ENCODE measurements at places on chromosomes 12 and 14.

GRCh38 chr12:25781232-25781631, 177.2 kb upstream of the RASSF8 start:
- no peak for DNase-seq

DNA sequence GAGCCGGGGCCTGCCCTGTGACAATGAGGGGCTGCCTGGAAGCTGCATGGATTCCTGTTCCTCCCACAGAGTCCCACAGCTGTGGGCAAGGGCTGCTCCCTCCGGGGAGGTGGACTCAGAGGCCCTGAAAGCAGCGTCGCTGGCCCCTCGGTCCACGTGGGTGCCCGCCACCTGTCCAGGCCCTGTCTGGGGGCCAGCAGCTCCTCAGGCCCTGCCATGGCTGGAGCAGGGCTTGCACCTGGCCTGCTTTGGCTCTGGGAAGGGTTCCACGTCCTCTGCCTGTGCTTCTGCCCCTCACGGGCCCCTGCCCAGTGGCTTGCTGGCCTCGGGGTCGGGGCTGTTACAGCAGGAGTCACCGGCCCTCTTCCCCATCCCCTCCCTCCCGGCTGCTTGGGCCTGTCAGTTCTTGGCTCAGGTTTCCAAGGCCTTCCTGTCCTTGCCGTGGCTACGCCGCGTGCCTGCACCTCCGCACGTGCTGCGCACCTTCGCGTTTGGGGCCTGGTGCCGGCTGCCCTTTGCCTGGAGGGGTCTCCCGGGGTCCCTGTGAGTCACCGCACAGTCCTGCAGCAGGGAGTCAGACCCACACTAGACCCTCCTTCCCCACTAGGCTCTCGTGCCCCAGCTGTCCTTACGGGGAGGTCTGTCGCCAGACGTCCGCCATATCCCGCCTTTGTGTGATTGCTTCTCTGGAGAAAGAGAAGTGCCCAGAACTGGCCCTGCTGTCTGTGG, 5.8 kb downstream of the FBRSL1 start:
- DNase-seq: no peak

- no peak for DNase-seq
Measured at GRCh38 chr12:106566771-106567170, 16.0 kb upstream of the RFX4 start.

DNA sequence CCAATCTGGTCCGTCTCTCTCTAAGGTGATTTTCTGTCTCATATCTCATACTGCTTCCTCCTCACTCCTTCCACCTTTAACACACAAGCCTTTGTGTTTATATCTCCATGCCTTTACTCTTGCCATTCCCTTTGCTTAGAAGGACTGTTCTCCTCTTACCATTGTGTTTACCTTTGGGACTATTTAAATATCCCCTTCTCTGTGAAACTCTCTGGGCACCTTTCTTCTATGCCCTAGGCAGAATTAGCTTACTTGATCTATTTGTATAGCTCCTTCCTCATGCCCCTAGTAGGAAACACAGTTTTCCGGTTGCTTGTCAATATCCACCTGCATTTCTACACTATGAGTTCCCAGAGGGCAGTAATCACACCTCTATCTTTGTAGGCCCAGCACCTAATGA, 3.9 kb upstream of the AMHR2 start:
- DNase-seq: no peak

DNA sequence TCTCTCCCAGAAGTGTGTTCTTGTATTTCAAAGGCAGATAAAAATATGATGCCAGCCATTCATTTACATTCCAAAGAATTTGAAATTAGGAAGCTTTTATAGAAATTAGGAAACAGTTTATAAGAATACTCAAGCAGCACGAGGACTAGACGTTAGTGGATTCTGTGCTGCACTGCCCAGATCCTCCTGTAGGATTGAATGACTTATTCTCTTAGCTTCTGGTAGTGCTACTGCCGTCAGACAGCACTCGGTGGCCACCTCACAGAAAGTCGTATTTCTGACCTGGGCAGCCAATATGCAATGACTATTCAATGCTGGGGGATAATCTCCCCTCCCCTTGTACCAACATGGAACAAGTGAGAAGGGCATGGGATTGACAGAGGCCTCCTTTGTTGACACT, 326.4 kb downstream of the RPL10L start:
- DNase-seq: no peak

GRCh38 chr12:82300611-82301010, 57.6 kb downstream of the CCDC59 start:
- no peak for DNase-seq

- DNase-seq: no peak
Measured at GRCh38 chr12:90677552-90677951, 277.4 kb downstream of the CCER1 start.

GRCh38 chr14:99802301-99803105, 9.3 kb downstream of the EML1 start:
- no peak for DNase-seq

DNA sequence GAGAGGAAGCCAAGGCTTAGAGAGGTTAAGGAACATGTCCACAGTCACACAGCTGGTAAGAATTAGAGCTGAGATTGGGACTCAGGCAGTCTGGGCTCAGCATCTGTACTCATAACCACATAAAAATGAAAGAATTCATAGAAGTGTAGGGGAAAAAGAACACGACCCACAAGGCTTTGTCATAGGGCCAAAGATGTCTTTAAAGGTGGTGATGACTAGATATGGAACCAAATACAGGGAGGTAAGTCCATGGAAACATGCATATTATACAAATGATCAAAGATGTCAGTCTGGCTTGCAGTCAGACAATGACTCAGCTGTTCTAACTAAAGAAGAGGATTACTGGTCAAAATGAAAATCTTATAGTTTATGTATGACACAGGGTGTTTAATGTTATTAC, 7.2 kb upstream of the SSPN start:
- no peak for DNase-seq

- DNase-seq: no peak
Measured at GRCh38 chr12:96194971-96195844, 1.0 kb downstream of the ELK3 start.

GRCh38 chr14:55354500-55354899, 57.1 kb downstream of the ATG14 start:
- DNase-seq: peak; percentile 38

- no peak for DNase-seq
Measured at GRCh38 chr14:63875311-63875710, 22.5 kb downstream of the SYNE2 start.

DNA sequence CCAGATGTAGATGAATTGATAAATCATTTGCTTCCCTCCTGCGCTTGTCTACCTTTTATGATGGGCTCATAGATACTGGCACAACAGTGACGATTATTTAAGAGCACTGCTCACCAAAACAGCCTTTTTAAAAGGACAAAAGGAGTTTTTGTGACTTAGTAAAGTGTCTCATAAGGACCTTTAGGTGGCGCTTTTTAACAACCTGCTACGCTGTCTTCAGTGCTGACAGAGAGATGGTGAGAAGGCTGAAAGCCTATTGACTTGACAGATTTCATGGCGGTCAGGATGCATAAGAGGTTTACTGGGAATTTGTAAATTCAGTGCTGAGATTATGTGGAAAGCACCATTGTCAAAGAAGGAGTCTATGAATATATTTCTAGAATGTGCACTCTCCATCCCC, 87.6 kb downstream of the SLC15A5 start:
- peak; percentile 11 for DNase-seq

DNA sequence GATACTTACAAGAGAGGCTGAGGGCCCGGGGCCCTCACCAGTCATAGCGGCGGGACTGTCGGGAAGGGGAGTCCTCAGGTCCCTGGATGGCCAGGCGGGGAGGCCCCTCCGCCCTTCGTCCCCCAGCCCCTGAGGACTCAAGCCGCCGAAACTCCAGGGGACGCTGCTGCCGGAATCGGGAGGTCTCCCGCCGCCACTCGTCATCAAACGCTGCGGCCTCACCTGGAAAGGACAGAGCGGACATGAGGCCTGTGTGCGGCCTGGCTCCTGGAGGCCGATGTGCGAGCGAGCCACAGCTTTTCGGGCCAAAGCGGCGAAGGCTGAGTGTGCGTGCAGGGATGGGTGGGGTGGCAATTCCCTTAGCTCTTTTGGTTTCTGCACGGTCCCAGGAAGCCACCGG, 4.2 kb downstream of the MLF2 start:
- no peak for DNase-seq

DNA sequence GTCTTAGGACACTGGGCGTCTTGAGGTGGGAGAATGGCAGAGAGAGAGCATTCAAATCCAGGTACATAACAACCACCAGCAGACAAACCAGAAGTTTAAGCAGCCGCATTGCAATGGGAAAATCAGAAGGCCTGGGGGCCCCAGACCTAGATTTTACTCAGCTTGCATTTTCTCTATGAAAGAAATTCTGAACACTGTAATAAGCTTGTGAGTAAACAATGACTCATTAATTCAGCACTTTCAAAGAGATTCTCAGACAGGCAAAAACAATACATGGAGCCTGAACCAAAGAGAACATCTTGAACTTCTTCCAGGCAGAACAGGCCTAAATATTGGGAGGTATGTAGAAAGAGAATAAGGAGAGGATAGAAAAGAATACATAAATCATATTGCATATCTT, 69.8 kb upstream of the IFNG-AS1 start:
- no peak for DNase-seq

- no peak for DNase-seq
Measured at GRCh38 chr14:73372529-73372928, 85.8 kb downstream of the NUMB start.

DNA sequence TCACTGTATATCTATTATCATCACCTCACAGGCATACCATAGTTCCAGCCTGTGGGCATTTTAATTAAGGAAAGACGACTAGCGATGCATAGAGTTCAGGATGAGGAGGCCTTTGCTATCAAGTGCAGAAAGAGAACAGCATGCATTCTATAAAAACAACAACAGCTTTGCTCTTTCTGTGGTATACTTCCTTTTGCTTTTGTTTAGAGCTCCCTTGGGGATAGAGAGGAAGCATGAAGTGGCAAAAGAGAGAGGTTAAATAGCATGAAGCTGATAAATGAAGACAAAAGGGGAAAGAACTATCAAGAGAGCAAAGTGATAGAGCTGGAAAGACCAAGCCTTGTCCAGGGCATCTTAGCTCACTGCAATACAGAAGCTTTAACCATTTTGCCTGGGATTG, 23.5 kb downstream of the IFNG-AS1 start:
- no peak for DNase-seq

GRCh38 chr12:133156125-133156690, 25.1 kb upstream of the ZNF268 start:
- DNase-seq: no peak

GRCh38 chr14:68395604-68396003, 397.3 kb downstream of the ZFP36L1 start:
- DNase-seq: no peak

- DNase-seq: no peak
Measured at GRCh38 chr14:98456231-98456630, 815.8 kb downstream of the BCL11B start.

- DNase-seq: no peak
Measured at GRCh38 chr14:35471803-35472202, 62.2 kb upstream of the INSM2 start.

DNA sequence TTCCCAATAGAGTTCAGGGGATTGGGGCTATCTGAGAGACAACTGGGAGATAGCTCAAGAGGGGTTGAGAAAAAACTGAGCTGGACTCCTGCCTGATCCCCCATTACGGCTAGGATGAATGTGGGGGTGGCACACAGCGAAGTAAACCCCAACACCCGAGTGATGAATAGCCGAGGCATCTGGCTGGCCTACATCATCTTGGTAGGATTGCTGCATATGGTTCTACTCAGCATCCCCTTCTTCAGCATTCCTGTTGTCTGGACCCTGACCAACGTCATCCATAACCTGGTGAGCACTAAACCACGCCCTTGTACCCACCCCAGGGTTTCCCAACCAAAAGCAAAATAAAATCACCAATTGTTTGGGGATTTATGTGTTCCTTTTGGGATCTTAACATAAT, 1.0 kb downstream of the ORMDL2 start:
- DNase-seq: no peak

DNA sequence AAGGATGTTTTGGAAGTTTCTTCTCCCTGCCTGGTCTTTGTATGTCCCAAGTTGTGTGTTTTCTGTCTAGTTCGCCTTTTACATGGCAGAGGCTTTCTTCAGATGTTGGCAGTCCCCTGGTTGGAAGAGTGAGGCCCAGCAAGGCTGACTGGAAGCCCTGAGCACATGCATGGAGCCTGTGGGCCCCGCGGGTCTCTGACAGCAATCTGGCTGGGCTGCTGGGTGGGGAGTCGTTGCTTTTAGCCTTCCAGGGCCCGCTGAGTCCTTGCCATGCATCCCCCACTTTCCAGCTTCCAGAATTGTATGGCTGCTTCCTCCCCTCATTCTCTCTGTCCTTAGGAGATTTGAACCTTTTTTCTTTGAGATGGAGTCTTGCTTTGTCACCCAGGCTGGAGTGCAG, 25.3 kb downstream of the ANKRD9 start:
- no peak for DNase-seq

- DNase-seq: no peak
Measured at GRCh38 chr14:23056956-23057756, at the start of gene CDH24. Gene CDH24, minus strand, starts transcription at chr14:23057520. Its CDS starts 1,787 bp downstream, at chr14:23055733.

- DNase-seq: no peak
Measured at GRCh38 chr12:102633981-102634605, 153.7 kb upstream of the IGF1 start.

DNA sequence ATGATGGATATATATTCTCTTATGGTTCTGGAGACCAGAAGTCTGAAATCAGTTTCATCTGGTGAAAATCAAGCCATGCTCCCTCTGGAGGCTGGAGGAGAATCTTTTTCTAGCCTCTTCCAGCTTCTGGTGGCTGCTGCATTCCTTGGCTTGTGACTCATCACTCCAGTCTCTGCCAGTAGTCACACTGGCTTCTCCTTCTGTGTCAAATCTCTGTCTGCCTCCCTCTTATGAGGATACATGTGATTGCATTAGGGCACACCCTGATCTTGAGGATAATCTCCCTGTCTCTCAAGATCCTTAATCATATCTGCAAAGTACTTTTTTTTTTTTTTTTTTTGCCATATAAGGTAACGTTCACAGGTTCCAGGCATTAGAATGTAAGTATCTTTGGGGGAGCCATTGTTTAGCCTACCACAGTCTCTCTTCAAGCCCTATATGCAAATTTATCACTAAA, 17.7 kb downstream of the DNAL1 start:
- no peak for DNase-seq

GRCh38 chr12:49305762-49306510, 11.0 kb downstream of the PRPH start:
- no peak for DNase-seq

GRCh38 chr12:43730283-43730682, 28.3 kb downstream of the PUS7L start:
- DNase-seq: no peak

GRCh38 chr12:42910656-42911055, 321.1 kb upstream of the PRICKLE1 start:
- no peak for DNase-seq
